Nephron progenitor cell (in vitro differentiated cells): ENCODE measurements at places on chromosomes 1 and 21.
A peak's percentile ranks its signal among the peaks of the same experiment; 100 is the strongest.

- DNase-seq: peak; percentile 15
- H3K27ac ChIP-seq: no peak overlapping the region
- H3K27me3 ChIP-seq: no peaks in the 10 kb centered on the region
- H3K36me3 ChIP-seq: no peaks in the 10 kb centered on the region
Observed at GRCh38 chr1:172002725-172003345, 161.5 kb downstream of the DNM3 start.

GRCh38 chr1:11622398-11622797 lies 31.8 kb downstream of the FBXO2 start:
- no peaks in the 10 kb centered on the region for H3K4me1 ChIP-seq
- H3K27me3 ChIP-seq: peaks cover 77% of the 10 kb centered on the region
- no peaks in the 10 kb centered on the region for H3K36me3 ChIP-seq
- no peak for DNase-seq

- H3K27ac ChIP-seq: no peak overlapping the region
- no peaks in the 10 kb centered on the region for H3K36me3 ChIP-seq
- H3K27me3 ChIP-seq: no peaks in the 10 kb centered on the region
- no peaks in the 10 kb centered on the region for H3K4me1 ChIP-seq
Observed at GRCh38 chr1:227707846-227708245, 27.3 kb downstream of the JMJD4 start.

GRCh38 chr1:63795455-63795854 lies 21.6 kb downstream of the ROR1 start:
- no peaks in the 10 kb centered on the region for H3K36me3 ChIP-seq
- H3K4me3 ChIP-seq: no peak overlapping the region
- H3K27ac ChIP-seq: no peak overlapping the region
- DNase-seq: no peak

GRCh38 chr1:209862391-209863356 lies 34.9 kb downstream of the UTP25 start:
- H3K4me3 ChIP-seq: no peak overlapping the region
- no peak for DNase-seq
- H3K36me3 ChIP-seq: no peaks in the 10 kb centered on the region

DNA sequence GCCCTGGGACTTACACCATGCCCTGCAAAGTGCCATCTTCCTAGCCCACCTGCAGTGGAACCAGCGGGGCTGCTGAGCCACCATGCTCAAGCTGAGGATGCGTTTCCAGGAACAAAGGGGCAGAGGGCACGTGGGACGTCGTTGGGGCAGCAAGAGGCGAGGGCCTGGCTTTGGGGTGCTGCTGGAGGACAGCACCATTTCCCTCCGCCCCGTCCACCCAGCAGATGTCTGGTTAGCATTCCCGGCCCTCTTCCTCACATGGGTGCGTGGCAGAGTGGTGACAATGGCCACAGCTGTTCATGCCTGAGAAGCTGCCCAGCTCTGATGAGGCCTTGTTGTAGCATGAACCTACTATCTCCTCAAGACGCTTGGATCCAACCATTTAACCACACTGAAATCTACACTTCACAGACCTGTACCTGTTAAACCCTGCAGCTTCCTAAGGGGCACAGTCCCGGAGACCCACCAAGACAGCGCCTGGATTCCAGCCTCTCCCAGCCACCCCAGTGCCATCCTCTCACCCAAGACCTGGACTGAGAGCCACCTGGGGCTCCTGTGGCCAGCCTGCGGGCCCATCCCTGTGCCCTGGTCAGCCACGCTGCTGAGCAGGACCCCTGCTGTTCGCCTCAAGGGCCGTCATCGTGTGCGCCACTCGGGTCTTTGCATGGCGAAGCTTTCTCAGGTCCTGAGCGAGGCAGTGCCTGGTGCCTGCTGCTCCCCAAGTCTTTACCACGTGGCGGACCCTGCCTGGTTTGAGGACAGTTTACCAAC lies 33.2 kb downstream of the SLC45A1 start:
- no peak overlapping the region for H3K27ac ChIP-seq
- peaks cover 35% of the 10 kb centered on the region for H3K36me3 ChIP-seq
- peaks cover 9% of the 10 kb centered on the region for H3K27me3 ChIP-seq
- H3K4me1 ChIP-seq: peaks cover 59% of the 10 kb centered on the region
- no peak for DNase-seq

DNA sequence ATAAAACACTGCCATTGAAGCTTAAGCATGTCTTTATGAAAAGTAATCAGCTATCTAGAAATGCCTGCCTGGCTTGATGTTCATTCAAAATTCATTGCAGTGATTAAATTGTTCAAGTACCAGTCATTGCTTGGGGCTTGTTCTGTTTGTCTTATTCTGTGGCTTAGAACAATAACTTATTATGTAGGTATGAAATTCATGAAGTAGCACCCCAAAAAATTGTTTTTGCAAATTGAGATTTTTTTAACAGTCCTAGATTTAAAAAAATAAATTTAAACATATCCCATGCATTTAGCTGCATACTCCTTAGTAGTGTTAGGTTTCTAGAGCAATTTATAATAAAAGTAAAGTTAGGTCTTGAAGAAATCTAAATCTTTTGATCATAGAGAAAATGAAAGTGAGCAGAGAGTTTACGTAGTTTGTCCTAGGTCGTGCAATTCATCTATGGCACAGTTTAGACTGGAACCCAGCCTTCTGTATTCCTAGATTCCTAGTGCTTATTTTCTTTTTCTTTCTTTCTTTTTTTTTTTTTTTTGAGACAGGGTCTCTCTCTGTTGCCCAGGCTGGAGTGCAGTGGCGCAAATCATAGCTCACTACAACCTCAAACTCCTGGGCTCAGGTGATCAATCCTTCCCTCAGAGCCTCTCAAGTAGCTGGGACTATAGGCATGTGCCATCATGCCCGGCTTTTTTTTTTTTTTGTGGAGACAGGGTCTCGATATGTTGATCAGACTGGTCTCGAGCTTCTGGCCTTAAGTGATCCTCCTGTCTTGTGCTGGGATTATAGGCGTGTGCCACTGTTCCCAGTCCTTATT lies 9.3 kb downstream of the MIER1 start:
- H3K27ac ChIP-seq: no peak overlapping the region
- peaks cover 4% of the 10 kb centered on the region for H3K27me3 ChIP-seq
- DNase-seq: no peak

DNA sequence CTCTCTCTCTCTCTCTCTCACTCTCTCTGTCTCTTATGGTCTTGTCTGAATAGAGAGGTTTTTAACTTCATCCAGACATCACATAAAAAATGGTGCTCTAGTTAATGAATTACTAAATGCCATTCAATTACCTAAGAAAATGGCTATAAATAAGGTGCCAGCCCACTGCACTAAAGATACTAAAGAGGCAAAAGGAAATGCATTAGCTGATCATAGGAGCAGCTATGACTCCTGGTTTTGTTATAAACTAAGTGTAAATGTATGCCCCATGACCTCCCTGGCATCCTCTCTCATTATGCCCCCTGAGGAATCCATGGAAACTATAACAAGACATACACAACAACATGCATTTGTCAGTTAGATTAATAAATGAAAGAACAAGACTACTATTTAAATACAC lies 57.5 kb upstream of the PDC start:
- H3K36me3 ChIP-seq: no peaks in the 10 kb centered on the region
- H3K27me3 ChIP-seq: no peaks in the 10 kb centered on the region
- H3K4me3 ChIP-seq: no peak overlapping the region
- H3K27ac ChIP-seq: no peak overlapping the region
- H3K4me1 ChIP-seq: no peaks in the 10 kb centered on the region
- no peak for DNase-seq

DNA sequence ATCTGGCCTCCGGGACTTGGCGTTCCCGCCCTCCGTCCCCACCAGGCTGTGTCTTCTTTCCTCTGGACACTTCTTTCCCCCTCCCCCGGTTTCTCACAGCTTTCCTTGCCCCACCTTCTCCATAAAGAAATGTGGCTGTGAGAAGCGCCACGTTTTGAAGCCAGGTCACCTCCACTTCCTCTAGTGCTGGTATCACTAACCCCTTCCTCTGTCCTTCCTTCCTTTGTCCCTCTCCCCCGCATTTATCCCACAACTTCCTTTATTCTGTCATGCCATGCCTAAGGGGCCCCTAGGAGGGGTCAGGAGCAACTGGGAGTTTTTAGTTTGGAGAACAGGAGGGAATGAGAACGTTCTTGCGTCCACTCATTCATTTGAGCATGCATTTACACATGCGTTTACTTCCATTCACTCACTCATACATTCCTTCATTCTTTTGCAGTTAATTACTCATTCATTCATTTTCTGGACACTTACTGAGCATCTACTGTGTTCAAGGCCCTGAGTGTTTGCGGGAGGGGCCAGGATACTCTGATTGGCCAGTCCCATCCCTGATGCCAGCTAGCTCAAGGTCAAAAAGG lies 5.0 kb upstream of the ACOT11 start:
- H3K4me1 ChIP-seq: peaks cover 43% of the 10 kb centered on the region
- peak overlapping the region; percentile 78 for H3K4me3 ChIP-seq
- DNase-seq: no peak
- H3K27ac ChIP-seq: peak overlapping the region; percentile 54
- peaks cover 13% of the 10 kb centered on the region for H3K27me3 ChIP-seq

GRCh38 chr1:6049419-6049818 lies 3.7 kb downstream of the KCNAB2 start:
- H3K27me3 ChIP-seq: peaks cover 43% of the 10 kb centered on the region
- no peak for DNase-seq
- no peak overlapping the region for H3K27ac ChIP-seq
- H3K4me3 ChIP-seq: no peak overlapping the region
- peaks cover 33% of the 10 kb centered on the region for H3K4me1 ChIP-seq

- no peak overlapping the region for H3K4me3 ChIP-seq
- H3K4me1 ChIP-seq: no peaks in the 10 kb centered on the region
- H3K27me3 ChIP-seq: peaks cover 10% of the 10 kb centered on the region
- DNase-seq: no peak
- no peak overlapping the region for H3K27ac ChIP-seq
Observed at GRCh38 chr1:154014154-154014907, 23.8 kb downstream of the RPS27 start.

- H3K36me3 ChIP-seq: no peaks in the 10 kb centered on the region
- peaks cover 20% of the 10 kb centered on the region for H3K27me3 ChIP-seq
- peaks cover 62% of the 10 kb centered on the region for H3K4me1 ChIP-seq
- H3K27ac ChIP-seq: no peak overlapping the region
Observed at GRCh38 chr21:41957991-41958766, 4.4 kb upstream of the C2CD2 start.

GRCh38 chr1:11858613-11858967 lies at the start of gene NPPB:
Gene NPPB (minus strand): TSS chr1:11858945. CDS start chr1:11858833, 112 bp downstream.
- H3K27me3 ChIP-seq: peaks cover 84% of the 10 kb centered on the region
- no peak within 1 kb of the TSS for H3K4me3 ChIP-seq
- H3K36me3 ChIP-seq: no peaks in the 10 kb centered on the region
- no peak within 1 kb of the TSS for H3K27ac ChIP-seq
- no peak for DNase-seq

- peaks cover 17% of the 10 kb centered on the region for H3K27me3 ChIP-seq
- H3K4me3 ChIP-seq: no peak overlapping the region
- peaks cover 80% of the 10 kb centered on the region for H3K4me1 ChIP-seq
- DNase-seq: no peak
- H3K36me3 ChIP-seq: no peaks in the 10 kb centered on the region
- H3K27ac ChIP-seq: no peak overlapping the region
Observed at GRCh38 chr1:30403061-30403645, 320.2 kb downstream of the MATN1 start.

DNA sequence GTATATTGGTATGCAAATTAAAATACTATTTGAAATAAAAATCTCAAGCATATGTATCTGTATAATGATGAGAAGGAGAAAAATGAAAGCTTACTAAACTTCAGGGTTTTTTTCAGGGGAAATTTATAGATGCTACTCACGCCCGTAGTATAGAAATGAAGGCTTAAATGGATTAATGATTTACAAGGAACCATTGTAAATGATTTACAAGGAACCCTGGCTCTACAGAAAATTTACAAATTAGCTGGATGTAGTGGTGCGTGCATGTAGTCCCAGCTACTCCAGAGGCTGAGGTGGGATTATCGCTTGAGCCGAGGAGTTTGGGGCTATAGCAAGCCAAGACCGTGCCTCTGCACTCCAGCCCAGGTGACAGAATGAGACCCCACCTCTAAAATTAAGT lies 150.5 kb downstream of the PCBP3 start:
- peaks cover 14% of the 10 kb centered on the region for H3K27me3 ChIP-seq
- no peaks in the 10 kb centered on the region for H3K36me3 ChIP-seq
- peaks cover 5% of the 10 kb centered on the region for H3K4me1 ChIP-seq
- no peak overlapping the region for H3K27ac ChIP-seq
- no peak for DNase-seq

DNA sequence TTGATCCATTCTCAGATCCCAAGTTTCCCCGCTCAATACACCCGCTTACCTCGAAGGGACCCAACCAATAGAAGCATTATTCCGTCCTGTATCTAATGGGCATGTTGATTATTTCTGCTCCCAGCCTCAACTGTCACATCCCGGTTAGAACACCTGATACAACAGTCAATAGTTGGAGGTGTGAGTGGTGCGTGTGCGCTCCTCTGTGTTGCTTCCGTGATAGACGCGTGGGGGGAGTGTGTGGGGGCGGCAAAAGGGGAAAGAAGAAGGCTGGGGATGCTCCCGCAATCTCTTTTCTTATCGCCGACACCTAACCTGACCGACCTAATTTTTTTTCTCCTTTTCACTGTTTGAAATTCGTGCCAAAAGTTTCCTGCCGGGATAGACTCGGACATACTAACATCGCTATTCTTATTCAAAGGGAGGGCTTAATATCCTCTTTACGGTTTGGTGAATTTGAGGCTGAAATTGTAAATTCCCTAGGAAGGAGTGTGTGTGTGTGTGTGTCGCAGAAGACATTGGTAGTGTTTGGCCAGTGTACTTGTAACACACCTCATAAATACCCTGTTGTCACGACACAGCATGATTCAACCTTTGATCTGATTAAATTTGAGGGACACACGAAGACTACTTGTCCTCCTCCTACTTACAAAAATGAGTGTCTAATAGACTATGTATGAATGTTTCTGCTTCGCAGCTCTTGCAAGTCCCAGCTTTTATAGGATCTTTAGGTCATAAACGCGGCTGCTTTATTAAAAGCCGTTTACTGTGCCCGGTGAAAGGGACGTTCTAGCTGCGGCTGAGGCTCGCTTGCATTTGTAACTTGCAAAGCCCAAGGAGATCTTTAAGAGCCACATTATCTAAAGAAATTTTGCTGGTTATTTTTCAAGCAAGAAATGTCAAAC lies 1.5 kb upstream of the PROX1 start:
- H3K27me3 ChIP-seq: peaks cover 46% of the 10 kb centered on the region
- no peak overlapping the region for H3K27ac ChIP-seq
- H3K36me3 ChIP-seq: no peaks in the 10 kb centered on the region
- no peak for DNase-seq
